ENCODE measurements at places on chromosomes 7 and 10.

DNA sequence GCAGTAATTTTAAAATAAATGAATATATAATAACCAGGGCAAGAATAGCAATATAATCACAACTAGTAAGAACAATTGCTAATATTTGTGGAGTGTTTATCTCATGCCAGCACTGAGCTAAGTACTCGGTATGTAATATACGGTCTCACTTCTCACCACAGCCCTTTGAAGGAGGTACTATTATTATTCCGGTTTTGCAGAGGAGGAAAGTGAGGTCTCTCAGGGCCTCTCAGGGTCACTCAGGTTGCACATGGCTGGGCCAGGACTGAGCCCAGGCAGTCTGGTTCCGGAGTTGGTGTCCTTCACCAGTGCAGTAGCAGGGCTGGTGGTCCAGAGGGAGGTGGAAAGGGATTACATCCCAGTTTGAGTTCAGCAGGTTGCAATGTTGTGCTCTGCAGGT, 80.9 kb downstream of the CHN2 start:
- no peak for DNase-seq

DNA sequence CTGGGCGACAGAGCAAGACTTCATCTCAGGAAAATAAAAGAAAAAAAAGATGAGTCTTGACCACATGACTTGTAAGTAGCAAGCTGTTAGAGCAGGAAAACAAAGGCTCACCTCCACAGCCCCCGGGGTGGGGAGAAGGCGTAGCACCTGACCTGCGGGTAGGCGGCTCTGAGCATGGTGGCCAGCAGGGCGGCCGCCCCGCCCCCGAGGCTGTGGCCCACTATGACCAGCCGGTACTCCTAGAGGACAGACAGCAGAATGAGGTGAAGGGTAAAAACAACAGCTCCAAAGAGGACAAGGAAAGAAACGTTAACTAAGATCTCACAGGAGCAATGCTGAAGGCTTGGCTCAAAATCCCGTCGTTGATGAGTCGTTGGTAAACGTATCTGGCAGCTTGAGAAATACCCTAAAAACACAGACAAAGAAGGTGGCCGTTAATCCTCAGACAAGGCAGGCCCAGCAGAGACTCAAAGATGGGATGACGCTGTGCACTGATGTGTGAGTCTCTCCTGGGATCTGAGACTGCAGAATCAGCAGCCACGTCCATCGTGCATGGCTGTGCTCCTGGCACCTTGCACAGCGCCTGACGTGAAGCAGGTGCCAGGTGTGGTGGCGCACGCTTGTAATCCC, 31.1 kb downstream of the DAGLB start:
- DNase-seq: no peak

GRCh38 chr7:45159296-45159695, 1.7 kb downstream of the RAMP3 start:
- no peak for DNase-seq

- peak; percentile 29 for DNase-seq
These were observed at the start of gene CELF2 for GRCh38 chr10:11017570-11018431. CELF2 (plus strand) TSS chr10:11017872; CDS start chr10:11018090, 218 bp downstream.

- no peak for DNase-seq
These were observed 54.7 kb upstream of the AFAP1L2 start for GRCh38 chr10:114458955-114459354.

GRCh38 chr10:94238006-94238617, 124.6 kb downstream of the NOC3L start:
- no peak for DNase-seq

DNA sequence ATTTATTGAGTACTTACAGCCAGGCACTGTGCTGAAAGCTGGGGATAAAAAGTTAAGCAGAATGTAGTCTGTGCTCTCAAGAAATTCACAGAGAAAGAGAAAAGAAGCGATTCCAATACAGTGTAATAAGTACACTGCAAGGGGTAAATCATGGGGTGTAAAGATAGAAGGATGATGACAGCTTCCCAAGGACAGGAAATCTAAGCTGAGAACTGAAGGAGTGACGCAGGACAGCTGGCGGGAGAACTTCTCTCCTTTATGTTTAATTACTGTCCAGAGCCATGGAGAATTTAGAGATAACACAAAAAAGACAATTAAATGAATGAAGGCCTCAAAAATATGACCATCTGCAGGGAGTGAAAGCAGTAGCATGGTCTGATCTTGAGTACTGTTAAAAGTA, 34.8 kb downstream of the C7orf33 start:
- no peak for DNase-seq

DNA sequence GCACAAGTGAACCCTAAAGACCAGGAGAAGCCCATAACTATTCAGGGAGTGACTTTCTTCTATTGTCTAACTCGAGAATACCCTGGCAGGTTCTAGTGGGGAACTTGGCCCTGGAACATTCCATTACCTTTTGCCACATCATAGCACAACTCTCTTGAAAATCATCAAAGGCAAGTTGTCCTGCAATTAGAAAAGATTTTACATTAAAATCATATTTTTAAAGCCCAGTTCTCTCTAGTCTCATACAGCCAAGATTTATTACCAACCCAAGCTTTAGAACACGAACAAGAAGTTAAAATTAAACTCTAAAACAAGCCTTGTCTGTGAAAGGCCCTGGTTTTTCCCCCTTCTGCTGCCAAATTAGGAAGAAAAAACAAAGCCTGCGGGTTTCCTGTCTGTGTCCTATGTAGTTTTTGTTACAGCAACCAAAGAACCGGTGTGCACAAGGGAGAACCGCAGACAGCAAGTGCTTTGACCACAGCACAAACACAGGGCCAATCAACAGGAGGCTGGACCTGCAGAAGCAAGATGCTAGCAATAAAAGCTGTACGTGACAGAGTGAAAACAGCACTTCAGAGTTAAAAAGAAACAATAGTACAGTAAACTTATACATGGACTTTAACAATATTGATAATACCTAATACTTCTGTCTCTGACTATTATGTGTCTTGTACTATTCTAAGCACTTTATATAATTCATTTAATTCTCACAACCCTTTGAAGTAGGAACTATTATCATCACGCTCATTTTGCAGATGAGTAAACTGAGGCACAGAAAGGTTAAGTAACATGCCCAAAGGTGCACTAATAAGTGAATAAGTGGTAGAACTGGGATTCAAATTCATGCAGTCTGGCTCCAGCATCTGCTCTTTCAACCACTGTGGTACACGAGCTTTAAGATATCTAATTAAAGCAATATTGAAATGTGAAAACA, 65.8 kb downstream of the STK17A start:
- peak; percentile 78 for DNase-seq

- DNase-seq: no peak
These were observed 11.6 kb downstream of the CALCR start for GRCh38 chr7:93562936-93563335.

- DNase-seq: no peak
These were observed 172.9 kb downstream of the CACNB2 start for GRCh38 chr10:18313140-18313530.

DNA sequence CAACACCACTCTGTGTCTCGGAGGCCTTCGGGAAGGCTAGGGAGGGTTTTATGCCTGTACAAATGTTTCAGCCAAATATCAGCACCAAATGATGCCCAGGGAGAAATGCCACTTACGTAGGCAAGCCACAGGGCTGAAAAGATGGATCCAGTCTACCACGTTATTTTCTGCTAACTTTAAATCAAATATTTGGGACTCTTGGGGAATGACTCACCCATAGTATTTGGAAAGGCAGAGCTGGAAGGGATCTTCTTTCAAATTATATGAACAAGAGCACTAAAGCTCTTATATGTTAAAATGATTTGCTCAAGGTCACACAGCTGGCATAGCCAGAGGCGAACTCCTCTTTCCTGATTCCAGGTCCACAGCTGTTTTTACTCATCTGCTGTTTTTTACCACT, 591.4 kb downstream of the SORCS1 start:
- DNase-seq: no peak

DNA sequence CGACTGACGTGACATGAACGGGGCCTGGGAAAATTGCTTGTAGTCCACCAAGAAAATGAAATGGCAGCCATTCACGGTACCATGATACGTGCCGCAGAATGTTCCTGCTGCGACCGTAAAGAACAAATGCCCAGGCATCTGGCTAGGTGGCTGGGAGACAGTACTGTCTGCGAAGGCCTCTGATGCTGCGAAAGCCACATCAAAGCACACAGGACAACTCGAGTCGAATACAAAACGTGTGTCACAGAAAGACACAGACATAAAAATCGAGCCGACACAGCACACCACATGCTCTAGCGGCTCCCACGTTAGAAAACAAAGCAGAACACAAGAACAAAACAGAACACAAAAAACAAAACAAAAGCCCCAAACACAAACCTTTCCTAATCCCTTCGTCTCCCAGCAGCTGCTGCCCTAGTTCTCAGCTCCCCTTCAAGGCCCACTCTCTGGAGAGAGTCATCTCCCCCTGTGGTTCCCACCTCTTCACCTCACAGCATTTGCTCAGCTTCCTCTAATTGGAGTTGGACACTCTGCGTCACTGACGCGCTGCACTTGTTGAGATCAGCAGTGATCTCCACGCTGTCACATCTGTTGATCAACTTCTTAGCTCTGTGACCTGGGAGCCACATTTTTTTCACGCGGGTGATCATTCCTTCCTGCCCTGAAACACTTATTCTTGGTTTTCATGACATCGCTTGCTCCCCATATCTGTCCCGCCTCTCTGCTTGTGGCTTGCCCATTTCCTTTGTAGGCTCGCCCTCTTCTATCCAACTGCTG, 112.2 kb downstream of the CLEC2L start:
- peak; percentile 45 for DNase-seq

- DNase-seq: no peak
These were observed 25.9 kb upstream of the PANK1 start for GRCh38 chr10:89670926-89671325.

DNA sequence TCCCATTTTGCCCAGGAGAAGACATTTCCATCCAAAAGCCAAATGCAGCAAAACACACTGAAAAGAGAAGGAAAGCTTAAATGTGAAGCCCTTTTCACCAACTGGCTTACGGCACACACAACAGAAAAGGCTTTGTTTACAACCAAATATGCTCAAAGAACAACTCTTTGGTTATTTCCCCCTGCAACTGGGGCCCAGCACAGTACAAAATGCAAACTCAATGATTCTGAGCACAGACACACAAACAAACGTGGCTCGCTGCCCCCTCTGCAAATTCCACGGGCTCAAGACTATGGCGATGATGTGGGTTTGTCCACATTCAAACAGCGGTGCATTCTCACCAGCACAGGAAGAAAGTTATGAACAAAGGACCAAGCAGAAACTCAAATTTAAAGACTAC, 5.3 kb downstream of the CPXM2 start:
- no peak for DNase-seq

- no peak for DNase-seq
These were observed 33.9 kb downstream of the PTER start for GRCh38 chr10:16470747-16471146.

GRCh38 chr7:151631570-151631952, 111.9 kb upstream of the RHEB start:
- DNase-seq: no peak

GRCh38 chr7:55515569-55516279, 56.6 kb downstream of the VOPP1 start:
- no peak for DNase-seq

- no peak for DNase-seq
These were observed 16.7 kb upstream of the C10orf71 start for GRCh38 chr10:49282306-49282705.

DNA sequence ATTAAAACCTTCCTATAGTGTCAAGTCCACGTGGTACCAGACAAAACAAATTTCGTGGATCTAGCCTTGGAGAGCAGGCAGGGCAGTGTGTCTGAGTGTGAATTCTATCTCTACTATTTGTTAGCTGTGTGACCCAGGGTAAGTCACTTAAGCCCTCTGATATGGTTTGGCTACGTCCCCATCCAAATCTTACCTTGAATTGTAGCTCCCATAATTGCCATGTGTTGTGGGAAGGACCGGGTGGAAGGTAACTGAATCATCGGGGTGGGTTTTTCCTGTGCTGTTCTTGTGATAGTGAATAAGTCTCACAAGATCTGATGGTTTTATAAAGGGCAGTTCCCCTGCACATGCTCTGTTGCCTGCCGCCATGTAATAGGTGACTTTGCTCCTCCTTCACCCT, 2.8 kb upstream of the NPFFR1 start:
- no peak for DNase-seq

DNA sequence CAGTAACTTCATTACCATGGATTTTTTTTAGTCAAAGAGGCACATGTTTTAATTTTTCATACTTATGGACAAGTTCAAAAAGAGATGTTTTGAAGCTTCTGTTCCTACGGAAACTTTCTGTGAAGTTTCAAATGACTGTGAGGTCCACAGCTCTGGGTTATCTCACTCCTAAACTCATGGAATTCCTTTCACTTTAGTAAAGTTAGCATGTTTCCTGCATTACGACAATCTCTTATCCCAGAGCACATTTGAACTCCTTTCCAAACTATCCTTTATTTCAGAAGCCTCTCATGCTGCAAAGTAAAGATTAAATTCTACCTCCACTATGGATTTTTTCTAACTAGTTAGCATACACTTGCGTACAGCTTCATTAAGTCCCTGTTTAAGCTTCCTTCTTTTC, 15.3 kb upstream of the ADD3 start:
- DNase-seq: no peak

DNA sequence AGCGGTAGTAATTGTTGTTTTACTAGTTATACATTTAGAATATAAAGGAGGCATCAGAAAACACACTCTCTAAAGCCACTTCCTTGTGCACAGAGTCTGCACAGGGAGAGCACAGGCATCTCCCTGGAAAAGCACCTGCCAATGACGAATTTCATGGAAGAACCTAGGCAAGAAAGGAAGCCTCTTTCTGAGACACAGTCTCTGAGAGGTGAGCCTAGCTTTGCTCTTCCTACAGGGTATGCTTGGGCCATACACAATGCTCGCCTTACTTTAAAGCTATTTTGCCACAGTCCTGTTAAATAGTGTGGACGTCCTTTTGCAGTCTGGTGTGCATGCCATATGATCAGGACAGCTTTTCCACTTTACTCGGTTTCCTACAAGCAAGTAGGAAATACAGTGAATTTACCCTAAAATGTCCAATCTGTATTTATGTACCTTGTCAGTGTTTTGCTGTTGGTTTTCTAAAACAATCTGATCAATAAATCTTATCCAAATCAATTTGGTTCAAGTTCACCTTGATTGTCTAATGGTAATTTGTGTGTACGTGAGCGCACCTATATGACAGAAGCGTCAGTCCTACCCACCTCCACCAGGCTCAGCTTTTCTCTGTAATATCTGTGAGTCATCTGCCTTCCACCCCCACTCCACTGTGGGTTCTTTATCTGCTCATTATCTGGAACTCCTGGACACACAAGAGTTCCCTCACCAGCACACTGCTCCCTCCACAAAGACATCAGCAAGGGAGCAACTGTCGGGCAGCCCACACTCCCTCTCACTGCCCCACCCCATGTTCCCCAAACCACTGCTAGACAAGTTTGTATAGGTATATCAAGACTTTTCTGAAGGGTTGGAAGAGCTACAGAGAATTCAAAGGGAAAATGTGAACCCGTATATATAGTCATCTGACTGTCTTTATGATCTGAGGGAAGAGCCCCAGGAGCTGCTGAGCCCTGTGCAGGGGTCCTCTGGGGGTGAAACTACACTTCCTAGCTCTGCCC, 65.2 kb downstream of the KLHDC10 start:
- DNase-seq: no peak

- DNase-seq: no peak
These were observed 3.4 kb downstream of the TCF7L2 start for GRCh38 chr10:112953174-112954159.

Measured in effector memory CD4-positive, alpha-beta T cell (primary cell).